ENCODE measurements at places on chromosomes 5 and 9.

DNA sequence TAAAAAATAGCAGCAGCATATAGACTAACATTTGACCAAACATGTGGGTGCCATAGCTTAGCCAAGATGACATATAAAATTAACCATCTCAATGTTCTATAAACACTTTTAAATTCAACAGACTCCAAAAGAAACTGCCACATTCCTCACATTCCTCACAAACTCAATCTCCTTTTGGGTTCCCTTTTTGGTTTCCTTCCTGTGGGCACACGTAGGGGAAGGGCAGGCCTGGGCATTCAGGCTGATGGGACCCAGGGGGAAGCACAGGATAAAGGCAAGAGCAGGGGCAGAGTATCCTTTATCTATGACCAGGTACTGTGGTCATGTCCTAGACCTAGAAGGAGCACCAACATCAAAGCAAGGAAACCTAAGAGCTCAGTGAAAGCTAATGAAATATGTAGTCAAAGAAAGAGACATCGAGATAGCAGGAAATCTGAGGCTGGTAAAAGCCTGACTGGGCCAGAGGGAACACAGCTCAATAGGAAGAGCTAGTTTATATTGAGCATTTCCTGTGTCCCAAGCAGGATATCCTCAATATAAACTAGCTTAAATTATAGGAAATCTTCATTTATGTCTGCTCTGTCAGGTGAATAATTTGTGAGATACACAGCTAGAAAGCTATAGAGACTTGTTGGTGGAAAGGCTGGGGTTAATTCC, 13.6 kb upstream of the ERAP1 start:
- no peak for DNase-seq

DNA sequence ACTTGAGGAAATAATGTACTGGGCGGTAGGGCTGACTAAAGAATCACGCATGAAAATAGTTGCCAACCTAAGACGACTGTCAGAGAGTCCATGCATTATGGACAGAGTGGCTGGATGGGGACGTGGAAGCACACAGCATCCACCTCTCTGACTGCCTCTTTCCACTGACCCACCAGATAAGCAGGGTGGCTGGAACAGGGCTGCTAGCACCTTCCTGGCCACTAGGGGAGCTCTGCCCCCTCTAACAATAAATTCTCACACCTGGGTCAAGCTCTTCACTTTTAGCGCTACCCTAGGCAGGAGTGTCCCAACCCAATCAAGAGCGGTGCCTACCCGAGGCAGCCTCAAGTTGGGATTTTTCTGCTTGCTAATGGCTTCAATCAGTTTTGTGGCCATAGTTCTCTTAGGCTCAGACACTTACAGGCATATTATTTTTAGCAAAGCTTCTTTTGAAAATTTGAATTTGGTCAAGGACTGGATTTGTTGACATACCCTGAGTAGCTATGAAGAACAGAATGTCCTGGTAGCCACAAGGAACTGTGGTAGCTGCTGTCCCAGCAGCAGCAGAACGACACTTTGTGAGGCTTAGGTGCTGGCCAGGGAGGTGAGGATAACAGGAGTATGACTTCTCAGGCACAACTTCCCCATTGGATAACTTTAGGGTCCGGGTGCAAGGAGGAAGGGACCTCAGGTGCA, 6.9 kb upstream of the TPM2 start:
- no peak for DNase-seq

DNA sequence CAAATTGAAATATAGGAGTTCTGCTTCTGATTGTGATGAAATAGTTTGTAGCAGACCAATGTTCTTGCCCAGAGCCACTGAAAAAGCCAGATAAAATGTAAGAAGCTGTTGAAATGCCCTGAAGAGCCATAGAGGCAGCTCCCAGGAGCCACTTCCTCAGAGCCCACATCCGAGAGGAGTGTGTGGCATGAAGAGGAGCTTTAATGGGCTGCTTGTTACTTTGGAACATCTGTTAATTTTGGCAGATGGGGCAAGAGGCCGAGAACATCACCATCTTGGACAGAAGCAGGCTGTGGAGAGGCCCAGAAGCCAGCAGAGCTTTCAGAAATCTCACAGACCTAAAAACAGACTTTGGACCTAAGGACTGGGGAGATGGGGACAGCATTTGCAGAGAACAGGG, 370.8 kb downstream of the GADD45G start:
- DNase-seq: no peak

- no peak for DNase-seq
Measured at GRCh38 chr5:161098516-161098915, 246.5 kb upstream of the ATP10B start.

DNA sequence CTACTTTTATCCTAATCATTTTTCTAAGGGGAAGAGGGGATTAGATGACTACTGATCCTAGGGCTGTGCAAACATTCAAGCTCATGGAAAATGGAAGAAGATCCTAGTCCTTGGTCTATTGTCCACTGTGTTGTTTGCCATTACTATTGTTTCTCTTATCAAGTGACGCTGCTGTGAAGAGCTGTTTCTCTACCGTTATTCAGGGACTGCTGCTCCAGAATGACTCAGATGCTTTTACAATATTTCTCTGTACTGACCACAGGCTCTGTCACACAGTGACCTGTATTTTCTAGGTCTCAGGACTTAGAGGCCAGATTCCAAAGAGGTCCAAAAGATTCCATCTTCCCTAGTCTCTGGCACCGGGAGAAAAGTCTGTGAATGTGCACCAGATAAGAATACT, 159.5 kb upstream of the CHD1 start:
- DNase-seq: no peak

Measured in hindlimb muscle (tissue), 1 donor.